Stimulated activated CD4-positive, alpha-beta T cell treated with anti-CD3 and anti-CD28 coated beads, TNF-alpha, amount 100 ng/mL, for 24 hours (primary cell): ENCODE measurements at places on chromosomes 7 and 10.

GRCh38 chr7:73682745-73683055 is 553 bp downstream of the DNAJC30 start:
- no peak for DNase-seq

DNA sequence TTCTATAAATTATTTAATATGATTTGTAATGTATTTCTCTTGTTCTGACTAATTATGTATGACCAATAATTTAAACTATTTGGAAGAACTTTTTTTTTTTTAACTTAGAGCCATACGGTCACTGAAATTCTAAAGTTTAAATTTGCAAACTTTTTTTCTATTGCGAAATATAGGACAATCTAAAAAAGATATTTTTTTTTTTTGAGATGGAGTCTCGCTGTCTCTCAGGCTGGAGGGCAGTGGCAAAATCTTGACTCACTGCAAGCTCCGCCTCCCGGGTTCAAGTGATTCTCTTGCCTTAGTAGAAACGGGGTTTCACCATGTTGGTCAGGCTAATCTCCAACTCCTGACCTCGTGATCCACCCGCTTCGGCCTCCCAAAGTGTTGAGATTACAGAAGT is 130.5 kb downstream of the CPED1 start:
- no peak for DNase-seq

DNA sequence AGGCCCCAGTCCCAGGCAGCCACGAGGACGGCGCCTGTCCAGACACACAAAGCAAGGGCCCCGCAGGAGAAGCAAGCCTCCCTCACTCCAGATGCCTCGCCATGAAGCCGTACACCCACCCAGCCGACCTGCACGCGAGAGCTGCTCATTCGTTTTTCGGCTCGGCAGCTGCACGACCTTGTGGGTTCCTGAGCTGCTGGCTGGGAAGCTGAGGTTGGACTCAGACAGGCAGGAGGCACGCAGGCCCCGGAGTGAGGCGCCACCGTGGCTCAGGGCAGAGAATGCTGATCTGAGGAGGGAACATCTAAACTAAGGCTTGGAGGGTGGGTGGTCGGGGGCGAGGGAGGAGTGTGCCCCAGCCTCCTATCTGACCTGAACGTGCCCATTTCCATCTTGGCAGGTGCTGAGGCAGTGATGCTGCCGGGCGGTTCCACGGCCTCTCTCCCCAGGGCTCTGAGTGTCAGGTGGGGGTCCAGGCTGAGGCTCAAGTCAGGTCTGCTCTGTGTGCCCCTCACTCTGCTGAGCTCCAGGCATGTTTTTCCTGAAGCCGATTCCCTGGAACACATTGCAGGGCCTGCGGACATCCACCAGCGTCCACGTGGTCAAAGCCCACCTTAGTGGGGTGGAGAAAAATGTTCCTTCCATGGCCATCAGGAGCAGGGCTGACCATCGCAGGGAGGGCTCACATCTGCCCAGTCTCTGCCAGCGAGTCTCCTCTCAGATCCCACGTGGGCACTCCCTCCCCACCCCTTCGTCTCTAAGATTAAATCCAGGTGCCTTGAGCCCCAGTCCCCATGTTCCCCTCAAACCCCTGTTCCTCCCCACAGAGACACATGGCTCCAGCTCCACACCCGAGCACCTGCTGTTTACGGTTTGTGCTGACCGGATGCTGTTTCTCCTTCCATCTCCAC is 28.1 kb upstream of the FAM20C start:
- DNase-seq, result no peak

DNA sequence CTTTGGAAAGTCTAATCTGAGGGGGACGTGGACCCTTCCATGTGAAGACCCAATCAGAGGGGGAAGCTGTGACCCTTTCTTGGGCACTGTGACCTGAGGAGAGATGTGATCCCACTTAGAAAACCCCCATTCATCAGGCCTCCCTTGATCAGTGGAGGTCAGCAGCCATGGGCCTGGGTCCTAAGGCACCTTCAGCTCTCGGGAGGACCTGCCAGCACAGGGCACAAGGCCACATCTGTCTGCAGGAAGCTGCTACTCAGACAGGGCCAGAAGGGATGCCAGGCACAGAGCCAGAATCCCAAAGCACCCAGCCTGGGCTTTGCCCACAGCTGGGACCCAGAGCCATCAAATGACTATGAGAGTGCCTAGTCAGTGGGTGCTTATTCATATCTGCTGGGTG is 14.7 kb upstream of the RABGEF1 start:
- DNase-seq, result no peak

- DNase-seq, result no peak
These were observed 43.4 kb upstream of the OPTN start for GRCh38 chr10:13056456-13057077.

GRCh38 chr7:66952343-66953043 is 31.5 kb downstream of the TMEM248 start:
- DNase-seq, result no peak

DNA sequence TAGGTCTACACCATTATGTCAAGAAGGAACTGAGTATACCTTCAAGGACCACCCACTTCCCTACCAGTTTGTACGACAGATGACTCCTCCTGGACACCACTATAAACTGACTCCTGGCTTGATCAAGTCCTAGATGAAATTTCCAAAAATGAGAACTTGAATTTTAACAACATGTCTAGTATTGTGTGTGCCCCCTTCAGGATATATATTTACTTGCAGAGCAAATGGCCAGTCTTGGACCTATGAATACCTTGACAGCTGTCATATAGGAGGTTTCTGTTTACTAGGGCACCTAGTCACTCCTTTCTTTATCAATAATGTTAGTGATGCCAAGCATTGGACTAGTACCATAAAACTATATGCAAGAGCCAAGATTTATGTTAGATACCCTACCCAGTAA is 94.1 kb upstream of the TMEM26 start:
- DNase-seq, result no peak

DNA sequence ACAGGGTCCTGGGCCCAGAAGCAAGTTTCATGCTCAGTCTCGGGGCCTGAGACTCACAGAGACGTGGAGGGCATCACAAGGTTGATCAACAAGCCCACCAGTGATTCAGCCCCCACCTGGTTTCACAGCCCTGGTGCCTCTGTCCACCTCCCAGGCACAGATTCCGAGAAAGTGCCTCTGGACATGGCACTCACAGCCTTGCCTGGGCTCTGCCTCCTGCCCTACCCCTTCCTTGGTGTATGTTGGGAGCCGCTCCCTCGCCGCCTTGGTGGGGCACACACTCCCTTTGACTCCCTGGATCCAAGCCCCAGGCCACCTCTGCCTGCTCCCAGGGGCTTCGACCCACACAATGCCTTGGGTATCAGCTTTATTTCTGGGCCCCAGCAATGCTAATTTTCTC is 200.8 kb upstream of the PPP2R2D start:
- no peak for DNase-seq

GRCh38 chr10:21511095-21511570 is 14.3 kb downstream of the SKIDA1 start:
- DNase-seq, result no peak

DNA sequence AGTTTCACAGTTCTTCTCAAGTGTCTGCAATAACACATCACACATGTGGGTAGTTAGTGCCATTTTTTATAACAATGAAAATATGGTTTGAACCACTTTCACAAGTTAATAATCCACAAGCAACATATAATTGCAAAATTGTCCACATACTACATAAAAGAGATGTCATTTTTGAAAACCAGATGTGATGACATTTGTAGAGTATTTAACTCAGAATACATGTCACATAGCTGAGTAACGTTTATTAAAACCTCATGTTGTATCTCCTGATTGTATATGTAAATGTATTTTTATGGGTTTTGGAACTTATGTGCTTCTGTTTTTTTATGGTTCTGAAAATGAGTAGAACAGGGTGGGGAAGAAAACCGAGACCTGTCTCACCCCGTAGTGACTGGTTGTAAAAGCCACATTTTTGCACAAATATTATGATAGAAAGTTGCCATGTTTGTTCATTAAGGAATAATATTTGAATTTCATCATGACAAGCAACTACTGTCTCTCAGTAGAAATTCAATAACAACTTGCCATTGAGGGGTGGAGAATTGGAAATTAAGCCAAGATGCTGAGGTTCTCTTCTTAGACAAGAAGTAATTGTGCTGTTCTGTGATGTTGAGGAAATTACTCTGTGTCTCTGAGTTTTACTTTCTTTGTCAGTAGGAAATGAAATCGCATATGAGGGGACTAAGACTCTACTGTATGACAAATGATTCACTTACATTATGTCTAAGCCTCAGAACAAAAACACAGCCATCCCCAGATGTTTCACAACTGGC is 29.2 kb upstream of the EGFR start:
- DNase-seq, result no peak

GRCh38 chr7:126370038-126370668 is 882.6 kb downstream of the GRM8 start:
- no peak for DNase-seq

- DNase-seq, result no peak
These were observed 7.5 kb upstream of the OR6B1 start for GRCh38 chr7:143992670-143993069.

GRCh38 chr7:32039000-32039756 is 31.0 kb downstream of the PDE1C start:
- no peak for DNase-seq

- DNase-seq, result no peak
These were observed 98.2 kb upstream of the PCBD1 start for GRCh38 chr10:70986623-70986950.

DNA sequence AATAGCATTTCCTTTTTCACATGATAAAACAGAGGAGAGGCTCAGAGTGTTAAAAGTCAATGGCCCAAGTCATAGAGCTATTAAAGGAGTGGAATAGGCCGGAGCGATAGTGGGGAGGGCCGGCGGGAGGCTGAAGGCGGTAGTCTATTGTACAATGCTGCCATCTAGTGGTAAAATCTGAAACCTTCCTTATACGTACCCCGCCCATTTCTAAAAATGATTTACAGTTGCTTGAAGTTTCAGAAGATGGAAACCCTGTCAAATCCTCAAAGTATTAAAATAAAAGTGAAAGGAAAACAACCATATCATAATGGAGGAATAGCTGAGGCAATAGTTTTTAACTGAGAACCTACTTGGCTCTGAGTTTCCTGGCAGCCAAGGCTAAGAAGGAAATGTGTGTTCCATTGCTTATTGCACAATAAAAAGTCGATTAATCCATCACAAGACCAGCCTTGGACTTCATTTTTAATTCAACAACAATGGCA is 209.1 kb downstream of the CCSER2 start:
- no peak for DNase-seq

GRCh38 chr10:121115154-121115553 is 264.0 kb downstream of the WDR11 start:
- no peak for DNase-seq

- no peak for DNase-seq
These were observed 473.1 kb upstream of the PODXL start for GRCh38 chr7:132029369-132030085.

GRCh38 chr10:122646511-122647382 is 52.9 kb downstream of the C10orf120 start:
- no peak for DNase-seq

DNA sequence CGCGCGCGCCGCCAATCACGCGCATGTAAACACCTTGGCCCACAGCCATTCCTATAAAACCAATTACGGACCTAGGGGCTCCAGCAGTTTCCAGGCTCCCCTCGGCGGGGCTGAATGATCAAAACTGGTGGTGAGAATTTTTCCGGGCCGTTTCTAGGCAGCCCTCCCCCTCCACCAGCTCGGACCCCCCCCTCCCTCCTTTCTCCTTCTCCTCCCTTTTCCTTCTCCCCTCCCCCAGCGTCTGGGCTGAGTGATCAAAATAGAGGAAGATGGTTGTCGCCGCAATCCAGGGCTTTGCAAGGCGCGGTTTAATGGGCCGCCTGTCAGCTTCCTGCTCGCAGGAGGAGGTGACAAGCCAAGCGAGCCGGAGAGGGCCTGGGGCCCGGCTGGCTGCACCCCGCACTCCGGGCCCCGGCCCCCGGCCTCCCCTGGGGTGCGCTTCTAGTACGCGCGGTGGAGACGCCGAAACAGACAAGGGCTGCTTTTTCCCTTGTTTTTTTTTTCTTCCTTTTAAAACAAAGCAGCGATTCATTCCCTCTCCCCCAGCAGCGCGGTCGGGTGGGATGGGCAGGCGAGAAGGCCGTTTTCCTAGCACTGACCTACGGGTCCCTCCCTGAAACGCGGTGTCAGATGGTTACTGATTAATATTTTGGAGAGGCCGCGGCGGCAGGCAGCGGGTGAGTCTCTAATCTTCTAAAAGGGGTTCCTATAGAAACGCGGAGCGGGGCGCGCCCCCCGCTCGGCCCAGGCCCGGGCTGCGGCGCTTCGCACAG is 528 bp upstream of the TNRC18 start:
- no peak for DNase-seq

GRCh38 chr10:78176320-78177317 is 143.0 kb downstream of the RPS24 start:
- DNase-seq, result no peak

DNA sequence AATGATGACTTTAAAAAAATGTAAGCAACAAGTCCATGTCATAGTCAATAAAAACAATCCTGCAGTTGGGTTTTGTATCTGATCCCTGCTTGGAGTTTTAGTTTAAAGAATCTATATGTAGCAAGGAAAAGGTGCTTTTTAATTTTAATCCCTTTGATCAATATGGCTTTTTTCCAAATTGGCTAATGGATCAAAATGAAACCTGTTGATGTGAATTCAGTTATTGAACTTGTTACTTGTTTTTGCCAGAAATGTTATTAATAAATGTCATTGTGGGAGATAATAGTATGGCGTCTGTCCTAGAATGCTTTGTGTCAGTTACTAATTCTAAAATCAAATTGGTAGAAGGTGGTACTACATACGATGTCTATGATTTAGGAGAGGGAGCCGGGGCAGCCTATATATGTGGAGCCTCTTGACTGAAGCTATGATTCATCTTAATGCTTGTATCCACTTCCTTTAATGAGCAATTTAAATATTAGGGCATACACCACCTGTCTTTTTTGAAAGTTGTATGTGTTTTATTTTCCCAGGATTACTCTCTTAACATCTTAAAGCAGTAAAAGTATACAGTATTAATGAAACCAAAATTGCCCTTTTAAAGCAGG is 10.3 kb upstream of the PBLD start:
- DNase-seq, result no peak

GRCh38 chr7:76047811-76048667 is at the start of the genes MDH2 and STYXL1:
TSS of gene MDH2 (plus strand) at chr7:76048106. CDS start at chr7:76048161, 55 bp downstream.
TSS of gene STYXL1 (minus strand) at chr7:76048000. CDS start at chr7:76030523, 17,477 bp downstream.
- peak; percentile 83 for DNase-seq

DNA sequence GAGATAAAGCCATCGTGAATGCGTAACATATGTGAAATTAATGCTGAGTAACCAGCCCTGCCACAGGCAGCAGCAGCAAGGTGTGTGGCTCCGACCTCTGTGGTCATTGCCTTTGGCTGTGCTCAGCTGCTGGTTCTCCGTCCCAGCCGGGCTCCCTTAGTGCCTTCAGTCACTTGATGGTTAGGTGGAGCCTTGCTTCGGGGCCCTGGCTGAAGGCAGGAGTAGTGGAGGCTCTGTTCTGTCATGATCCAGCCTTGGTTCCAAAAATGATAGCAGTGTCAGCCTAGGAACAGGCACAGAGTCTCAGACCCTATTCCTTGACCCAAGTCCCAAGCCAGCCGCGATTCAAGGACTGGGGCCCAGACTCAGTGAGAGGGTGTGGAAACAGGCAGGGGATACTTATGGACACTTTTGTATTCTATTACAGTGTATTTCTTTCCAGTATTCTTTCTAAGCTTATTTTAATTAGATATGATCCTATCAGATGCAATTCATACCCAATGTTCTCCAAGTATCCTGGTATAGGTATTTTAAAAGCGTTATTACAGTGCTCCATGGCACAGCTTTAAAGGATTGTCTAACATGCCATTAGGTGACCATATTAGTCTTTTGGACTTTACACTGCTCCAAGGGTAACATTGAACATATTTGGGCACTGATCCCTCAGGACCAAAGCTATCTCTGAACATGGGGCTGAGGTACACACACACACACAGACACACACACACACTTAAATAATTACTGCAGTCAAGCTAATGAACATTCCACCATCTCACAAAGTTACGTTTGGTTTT is 9.0 kb downstream of the SCART1 start:
- no peak for DNase-seq

- peak; percentile 84 for DNase-seq
These were observed 672 bp downstream of the LCOR start for GRCh38 chr10:96832721-96833219.
